ENCODE measurements at places on chromosomes 4 and X.
A peak's percentile ranks its signal among the peaks of the same experiment; 100 is the strongest.

- DNase-seq = no peak
Observed at GRCh38 chr4:165331823-165332222, 4.4 kb downstream of the MSMO1 start.

DNA sequence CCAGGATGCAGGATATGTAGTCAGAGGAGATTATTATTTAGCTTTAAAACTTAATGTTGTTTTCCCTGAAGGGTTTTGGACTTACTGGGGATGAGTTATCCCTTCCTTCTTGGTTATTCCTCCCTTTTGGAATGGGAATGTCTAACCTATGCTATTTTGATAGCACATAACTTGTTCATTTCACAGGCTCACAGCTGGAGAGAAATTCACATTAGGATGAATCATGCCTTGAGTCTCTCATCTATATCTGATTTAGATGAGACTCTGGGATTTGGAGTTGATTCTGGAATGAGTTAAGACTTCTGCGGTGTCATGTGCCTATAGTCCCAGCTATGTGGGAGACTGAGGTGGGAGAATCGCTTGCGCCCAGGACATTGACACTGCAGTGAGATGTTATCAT lies 81.1 kb downstream of the ATP11C start:
- DNase-seq = no peak

DNA sequence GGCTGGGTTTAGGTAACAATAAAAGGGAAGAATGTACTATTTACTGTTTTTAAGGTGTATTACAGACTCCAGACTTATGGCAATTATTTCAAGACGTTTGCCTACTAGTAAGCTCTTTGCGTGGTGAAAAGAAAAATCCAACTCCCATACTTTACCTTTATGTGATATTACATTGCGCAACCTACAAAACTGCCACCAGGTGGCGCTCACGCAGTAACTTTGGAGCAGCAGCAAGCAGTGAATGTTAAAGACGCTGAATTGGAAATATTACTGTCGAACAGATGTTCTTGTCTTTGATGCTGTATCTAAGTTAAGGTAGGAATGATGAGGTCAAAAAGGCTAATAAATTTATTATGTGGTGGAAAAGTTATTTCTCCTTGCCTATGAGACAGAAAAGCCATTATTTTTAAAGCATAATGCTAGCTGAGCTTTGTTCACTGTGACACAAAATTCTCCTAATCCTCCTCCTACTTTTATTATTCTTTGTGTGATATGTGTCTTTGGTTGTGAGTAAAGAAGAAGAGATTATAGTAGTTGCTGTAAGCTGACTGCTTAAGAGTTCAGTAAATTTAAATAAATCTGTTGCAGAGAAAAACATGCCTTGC lies 1099.8 kb upstream of the TENM3 start:
- peak; percentile 54 for DNase-seq

DNA sequence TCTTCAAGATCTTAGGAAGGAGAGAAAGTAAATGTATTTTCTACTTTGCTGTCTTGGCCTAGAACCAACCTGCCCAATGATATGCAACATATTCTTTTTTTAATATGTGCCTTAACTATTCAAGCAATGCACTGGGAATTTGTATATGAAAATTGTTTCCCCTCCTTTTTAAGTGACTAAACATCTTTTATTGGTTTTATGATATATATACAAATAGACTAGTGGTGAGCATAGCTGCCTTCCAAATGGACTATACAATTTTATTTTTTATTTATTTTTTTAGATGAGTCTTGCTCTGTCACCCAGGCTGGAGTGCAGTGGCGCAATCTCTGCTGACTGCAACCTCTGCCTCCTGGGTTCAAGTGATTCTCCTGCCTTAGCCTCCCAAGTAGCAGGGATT lies 10.3 kb downstream of the NOCT start:
- DNase-seq = no peak

GRCh38 chrX:39227371-39227770 lies 426.1 kb downstream of the MID1IP1 start:
- DNase-seq = no peak

DNA sequence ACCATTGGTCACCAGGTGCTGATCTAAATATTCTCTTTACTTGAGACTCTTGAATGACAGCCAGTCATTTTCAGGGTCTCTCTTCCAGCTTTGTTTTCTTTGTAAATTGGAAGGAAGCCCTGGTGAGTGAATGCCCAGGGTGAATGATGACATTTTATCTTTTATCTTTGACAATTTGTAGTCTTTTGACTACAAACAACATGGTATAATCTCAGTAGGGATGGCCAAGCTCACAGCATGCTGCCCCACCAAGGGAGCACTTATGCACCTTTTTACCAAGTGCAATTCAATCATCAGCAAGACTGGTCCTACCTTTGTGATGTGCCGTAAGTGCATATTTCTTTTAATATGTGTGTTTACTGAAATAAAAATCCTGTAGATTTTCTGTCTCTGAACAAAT lies 5.7 kb downstream of the AFM start:
- DNase-seq = no peak

DNA sequence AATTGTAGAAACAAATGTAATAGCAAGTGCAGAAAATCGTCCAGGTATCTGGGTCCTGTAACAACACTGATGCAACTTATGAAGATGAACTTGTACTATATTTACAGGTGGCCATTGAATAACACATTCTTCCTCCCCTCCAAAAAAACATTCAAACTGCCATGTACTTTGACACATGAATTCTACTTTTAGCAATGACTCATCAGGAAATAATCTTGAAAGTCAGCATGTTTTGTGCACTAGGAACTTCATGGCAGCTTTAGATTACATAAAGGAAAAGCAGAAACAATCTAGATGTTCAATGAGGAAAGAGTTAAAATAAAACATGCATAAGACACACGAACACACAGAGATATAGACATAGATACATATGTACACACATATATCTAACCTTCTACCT lies 2.5 kb downstream of the PABPC1L2A start:
- no peak for DNase-seq

DNA sequence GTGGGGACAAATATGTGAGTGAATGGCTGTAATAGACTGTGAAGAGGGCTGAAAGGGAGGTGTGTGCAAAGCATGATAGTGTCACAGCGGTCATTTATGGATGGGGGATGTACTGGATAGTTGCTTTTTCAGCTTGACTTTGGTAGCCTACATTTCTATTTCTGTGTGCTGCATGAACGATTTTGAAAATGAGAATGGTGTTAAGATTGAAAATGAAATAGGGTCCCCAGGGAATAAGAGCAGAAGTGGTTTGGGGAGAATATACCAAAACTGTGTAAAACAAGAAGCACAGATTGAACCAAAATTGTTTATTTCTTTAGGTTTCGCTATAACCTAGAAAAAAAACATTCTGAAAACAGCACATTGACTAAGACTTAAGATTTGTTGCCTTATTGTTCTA lies 58.8 kb upstream of the CLNK start:
- no peak for DNase-seq

GRCh38 chr4:183284258-183284785 lies 35.8 kb downstream of the CLDN22 start:
- no peak for DNase-seq

- DNase-seq = no peak
Observed at GRCh38 chrX:140508958-140509357, 4.1 kb upstream of the SOX3 start.
